Endothelial cell (in vitro differentiated cells): ENCODE measurements at places on chromosomes 5 and 9.

GRCh38 chr9:84054341-84055010, 73.9 kb downstream of the RMI1 start:
- no peaks in the 10 kb centered on the region for H3K36me3 ChIP-seq
- peaks cover 6% of the 10 kb centered on the region for H3K27me3 ChIP-seq
- H3K4me1 ChIP-seq: peaks cover 18% of the 10 kb centered on the region
- no peak for DNase-seq

DNA sequence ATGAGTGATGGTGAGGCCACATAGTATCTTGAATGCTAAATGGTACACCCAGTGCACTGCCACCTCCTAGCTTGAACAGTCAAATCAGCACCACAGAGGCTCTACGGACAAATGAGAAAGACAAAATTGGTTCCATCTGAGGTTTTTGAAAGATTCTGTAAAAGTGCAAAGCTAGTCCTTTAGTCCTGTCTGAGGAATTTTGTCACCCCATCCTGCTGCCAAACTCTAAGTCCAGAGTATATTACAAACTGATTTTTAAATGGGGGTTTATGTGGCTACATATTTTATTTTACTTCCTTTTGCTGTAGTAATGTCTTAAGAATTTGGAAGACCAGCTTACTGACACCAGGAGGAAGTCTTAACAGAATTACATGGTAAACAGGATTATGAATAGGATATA, 7.7 kb downstream of the FREM1 start:
- no peak for DNase-seq
- no peaks in the 10 kb centered on the region for H3K4me1 ChIP-seq
- H3K36me3 ChIP-seq: no peaks in the 10 kb centered on the region
- no peak overlapping the region for H3K4me3 ChIP-seq
- no peak overlapping the region for H3K27ac ChIP-seq

- no peak for DNase-seq
- H3K36me3 ChIP-seq: no peaks in the 10 kb centered on the region
- H3K4me1 ChIP-seq: no peaks in the 10 kb centered on the region
- H3K4me3 ChIP-seq: no peak overlapping the region
Measured at GRCh38 chr5:26386532-26386931, 651.9 kb downstream of the CDH9 start.

GRCh38 chr5:97297704-97298091, 114.7 kb upstream of the RIOK2 start:
- H3K27me3 ChIP-seq: no peaks in the 10 kb centered on the region
- H3K27ac ChIP-seq: no peak overlapping the region
- no peak for DNase-seq
- H3K4me1 ChIP-seq: no peaks in the 10 kb centered on the region
- no peak overlapping the region for H3K4me3 ChIP-seq

DNA sequence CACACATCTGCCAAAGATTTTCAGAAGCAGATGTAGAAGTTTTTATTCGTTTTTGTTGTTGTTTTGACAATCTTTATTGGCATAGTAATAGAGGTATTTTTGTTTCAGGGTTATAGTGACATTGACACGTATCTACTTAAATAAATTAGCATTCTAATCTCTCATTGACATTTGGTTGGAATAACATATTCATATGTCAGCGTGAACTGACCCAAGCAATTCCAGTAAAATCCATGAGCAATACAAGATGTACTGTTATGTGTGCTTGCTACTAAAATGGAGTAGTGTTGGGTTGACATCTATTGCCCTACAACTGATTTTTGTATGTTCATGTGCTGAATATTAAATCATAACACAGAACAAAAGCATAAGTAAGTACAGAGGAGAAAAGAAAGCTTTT, 284.4 kb upstream of the SMC2 start:
- no peak overlapping the region for H3K27ac ChIP-seq
- H3K4me3 ChIP-seq: no peak overlapping the region
- no peaks in the 10 kb centered on the region for H3K27me3 ChIP-seq

- H3K4me3 ChIP-seq: no peak overlapping the region
- peaks cover 12% of the 10 kb centered on the region for H3K4me1 ChIP-seq
- H3K27ac ChIP-seq: no peak overlapping the region
- H3K36me3 ChIP-seq: no peaks in the 10 kb centered on the region
- peaks cover 11% of the 10 kb centered on the region for H3K27me3 ChIP-seq
- DNase-seq: peak; percentile 38
Measured at GRCh38 chr9:87883990-87884389, 1.3 kb downstream of the SPATA31E1 start.

DNA sequence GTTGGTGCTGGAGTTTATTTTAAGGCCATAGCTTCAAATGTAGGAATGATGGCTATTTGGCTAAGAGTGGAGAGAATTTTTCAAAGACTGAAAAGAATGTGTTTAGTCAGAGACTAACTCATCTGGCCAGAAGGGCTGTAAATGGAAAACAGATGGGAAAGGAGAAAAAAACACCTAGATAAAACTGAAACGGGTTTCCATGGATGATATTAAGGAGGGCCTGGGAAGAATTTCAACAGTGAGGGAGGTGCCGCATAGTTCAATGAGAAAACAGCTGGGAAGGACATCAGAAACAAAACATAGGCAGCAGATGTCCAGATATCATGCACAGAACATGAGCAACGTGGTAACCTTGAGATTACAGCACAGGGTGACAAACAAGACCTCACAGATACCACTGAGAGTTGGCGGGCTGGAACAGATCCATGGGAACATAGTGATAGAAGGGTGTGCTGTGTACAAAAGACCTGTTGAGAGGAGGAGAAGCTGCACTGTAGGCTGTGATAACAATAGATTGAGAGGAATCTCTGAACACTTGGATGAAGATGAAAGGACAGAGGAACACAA, 31.2 kb upstream of the RAD23B start:
- no peaks in the 10 kb centered on the region for H3K36me3 ChIP-seq
- H3K4me1 ChIP-seq: peaks cover 4% of the 10 kb centered on the region
- H3K27ac ChIP-seq: no peak overlapping the region
- DNase-seq: no peak

GRCh38 chr5:122083535-122083934, 5.5 kb upstream of the LOX start:
- DNase-seq: no peak
- no peaks in the 10 kb centered on the region for H3K36me3 ChIP-seq
